ENCODE measurements at places on chromosomes 1 and 21. TPM values are rescaled to one million over a fixed set of nuclear protein-coding genes. Genes with fewer than 3 reads are reported as not detected.
A peak's percentile ranks its signal among the peaks of the same experiment; 100 is the strongest.

DNA sequence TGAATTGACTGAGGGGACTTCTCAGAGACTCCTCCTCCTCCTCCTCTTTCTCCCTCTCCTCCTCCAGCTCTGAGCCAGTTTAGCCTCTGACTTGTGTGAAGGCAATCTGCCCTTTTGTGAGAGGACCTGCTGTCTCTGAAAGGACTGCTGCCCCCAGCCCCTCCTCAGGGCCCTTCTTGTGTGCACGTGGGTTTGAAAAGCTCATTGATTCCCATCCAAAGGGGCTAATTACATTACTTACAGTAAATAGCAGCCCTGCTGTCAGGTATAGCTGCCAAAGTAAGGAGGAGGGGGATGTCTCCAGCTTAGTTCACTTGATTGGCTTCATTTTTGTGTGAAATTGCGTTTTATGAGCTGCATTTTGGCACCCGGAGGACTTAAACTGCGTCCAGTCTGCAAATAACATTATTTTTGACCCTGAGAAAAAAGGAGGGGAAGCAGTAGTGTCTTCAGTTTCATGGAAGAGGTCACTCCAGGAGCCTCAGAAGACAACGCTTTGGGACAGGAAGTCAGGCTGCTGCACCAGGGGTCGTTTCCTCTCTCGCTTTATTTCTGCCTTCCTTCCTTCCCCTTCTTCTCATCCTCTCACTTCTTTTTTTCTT, 1.8 kb upstream of the LHX9 start:
- DNase-seq, result peak; percentile 55
- peak overlapping the region; percentile 38 for H3K4me3 ChIP-seq
- peaks cover 100% of the 10 kb centered on the region for H3K27me3 ChIP-seq
- H3K27ac ChIP-seq, result no peak overlapping the region

GRCh38 chr1:11395616-11396015, 83.3 kb upstream of the DISP3 start:
- H3K27me3 ChIP-seq, result no peaks in the 10 kb centered on the region
- no peak for DNase-seq
- no peaks in the 10 kb centered on the region for H3K36me3 ChIP-seq
- no peak overlapping the region for H3K4me3 ChIP-seq
- H3K27ac ChIP-seq, result no peak overlapping the region

- 0 out of 2 replicates have a peak overlapping the region, but pooled peaks have one; percentile 63 for H3K27ac ChIP-seq
- DNase-seq, result no peak
- H3K36me3 ChIP-seq, result no peaks in the 10 kb centered on the region
- H3K4me1 ChIP-seq, result no peaks in the 10 kb centered on the region
- peak overlapping the region; percentile 77 for H3K4me3 ChIP-seq
Observed at GRCh38 chr1:108962681-108963051, 618 bp downstream of the CLCC1 start.

Gene ELAPOR1
- 1.2 TPM for total RNA-seq

- no peak overlapping the region for H3K27ac ChIP-seq
- H3K4me3 ChIP-seq, result no peak overlapping the region
- no peak for DNase-seq
- H3K4me1 ChIP-seq, result no peaks in the 10 kb centered on the region
Observed at GRCh38 chr1:64031236-64031635, 172.2 kb upstream of the UBE2U start.

- H3K4me1 ChIP-seq, result no peaks in the 10 kb centered on the region
- peaks cover 3% of the 10 kb centered on the region for H3K36me3 ChIP-seq
- DNase-seq, result no peak
- no peaks in the 10 kb centered on the region for H3K27me3 ChIP-seq
Observed at GRCh38 chr1:229325853-229326487, 16.9 kb downstream of the CCSAP start.

Gene FYB2
- total RNA-seq, result 0.11 TPM

GRCh38 chr1:56911098-56911938, 54.5 kb downstream of the C8B start:
- no peak overlapping the region for H3K27ac ChIP-seq
- H3K4me1 ChIP-seq, result no peaks in the 10 kb centered on the region
- no peaks in the 10 kb centered on the region for H3K36me3 ChIP-seq
- no peak overlapping the region for H3K4me3 ChIP-seq

Gene CHIT1
- not detected for total RNA-seq
